ENCODE measurements at places on chromosomes 16 and 17.

DNA sequence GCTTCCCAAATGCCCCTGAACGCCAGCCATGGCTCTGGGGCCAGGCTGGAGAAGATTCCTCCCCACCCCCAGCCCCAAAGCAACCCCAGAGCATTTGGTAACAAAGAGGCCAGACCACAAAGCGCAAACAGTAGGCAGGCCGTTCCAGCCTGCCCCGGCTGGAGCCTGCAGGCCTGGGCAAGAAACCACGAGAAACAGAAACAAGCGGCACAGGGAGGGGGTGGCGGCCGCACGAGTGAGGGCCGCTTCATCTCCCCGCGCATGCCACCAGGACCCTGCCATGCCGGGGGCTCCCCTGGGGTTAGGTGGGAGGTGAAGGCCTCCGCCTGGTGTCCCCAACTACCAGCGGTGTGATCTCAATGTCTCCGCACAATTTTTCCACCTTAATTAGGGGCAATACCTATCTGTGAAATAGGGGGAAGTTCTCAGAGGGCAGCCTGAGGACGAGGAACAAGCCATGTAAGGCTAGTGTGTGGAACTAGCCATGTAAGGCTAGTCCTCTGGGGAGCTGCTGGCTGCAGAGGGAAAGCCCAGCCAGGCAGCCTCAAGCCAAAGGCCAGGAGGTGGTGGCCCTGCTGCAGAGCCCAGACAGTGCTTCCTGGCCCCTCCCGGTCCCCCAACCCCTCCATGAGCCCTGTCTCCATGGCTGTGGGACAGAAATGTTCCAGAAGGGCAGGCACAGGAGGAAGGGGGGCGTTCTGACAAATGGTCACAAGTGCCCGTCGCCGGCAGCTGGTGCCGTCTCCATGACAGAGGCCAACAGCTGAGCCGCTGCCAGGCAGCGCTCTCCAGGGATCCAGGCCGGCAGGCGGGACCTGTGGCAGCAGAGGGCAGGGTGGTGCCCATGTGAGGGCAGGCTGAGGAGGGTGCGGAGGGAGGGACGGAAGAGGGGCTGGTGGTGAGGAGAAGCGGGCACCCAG lies 14.5 kb upstream of the MTSS2 start:
- no peak for DNase-seq

DNA sequence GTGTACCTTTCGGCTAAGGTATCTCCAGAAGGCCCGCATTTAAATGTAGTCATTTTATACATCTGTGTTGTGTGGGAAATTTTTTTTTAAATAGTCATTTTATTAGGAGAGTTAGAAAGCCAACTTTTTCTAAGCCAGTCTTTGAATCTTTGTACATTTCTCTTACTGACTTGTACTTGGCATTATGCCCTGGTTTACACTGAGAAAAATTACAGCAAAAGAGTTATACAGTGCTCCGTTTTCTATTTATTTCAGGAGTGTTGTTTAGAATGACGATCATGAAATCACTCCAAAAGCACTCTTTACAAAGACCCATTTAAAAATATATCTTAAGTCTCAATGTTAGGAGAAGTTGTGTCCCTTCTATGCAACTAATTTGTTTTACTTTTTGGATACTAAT lies 91.8 kb downstream of the CYB561 start:
- DNase-seq, result no peak

DNA sequence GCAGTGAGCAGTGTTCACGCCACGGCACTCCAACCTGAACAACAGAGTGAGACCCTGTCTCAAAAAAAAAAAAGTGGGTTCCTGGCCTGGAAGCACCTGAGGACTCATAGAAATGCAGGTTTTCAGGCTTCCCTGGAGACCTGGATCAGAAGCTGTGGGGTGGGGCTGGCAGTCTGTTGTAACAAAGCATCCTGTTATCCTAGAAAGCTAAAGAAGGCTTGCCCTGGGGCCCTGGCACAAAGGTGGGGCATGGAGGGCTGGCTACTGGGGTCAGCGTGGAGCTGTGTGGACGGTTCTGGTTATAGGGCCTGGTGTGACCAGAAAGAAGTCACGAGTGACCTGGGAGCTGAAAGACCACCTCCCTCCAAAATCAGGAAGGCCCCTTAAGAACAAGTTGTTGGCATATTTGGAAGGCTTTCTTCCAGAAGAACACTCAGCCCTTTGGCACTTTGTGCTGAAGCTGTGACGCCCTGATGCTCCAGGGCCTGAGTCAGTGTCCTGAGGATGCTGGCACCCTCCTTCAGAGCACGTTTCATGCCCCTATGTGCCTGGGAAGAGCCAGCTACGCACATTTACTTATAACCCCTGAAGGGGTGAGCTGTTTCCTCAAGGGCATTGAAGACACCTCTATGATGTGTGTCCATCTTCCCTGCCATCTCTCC lies 6.2 kb downstream of the CRISPLD2 start:
- DNase-seq, result no peak

GRCh38 chr16:85246473-85246872 lies 134.2 kb upstream of the CIBAR2 start:
- DNase-seq, result no peak

GRCh38 chr17:60455378-60455777 lies 33.1 kb downstream of the CHCT1 start:
- no peak for DNase-seq

GRCh38 chr16:3186946-3187690 lies 886 bp upstream of the OR1F1 start:
- DNase-seq, result no peak

DNA sequence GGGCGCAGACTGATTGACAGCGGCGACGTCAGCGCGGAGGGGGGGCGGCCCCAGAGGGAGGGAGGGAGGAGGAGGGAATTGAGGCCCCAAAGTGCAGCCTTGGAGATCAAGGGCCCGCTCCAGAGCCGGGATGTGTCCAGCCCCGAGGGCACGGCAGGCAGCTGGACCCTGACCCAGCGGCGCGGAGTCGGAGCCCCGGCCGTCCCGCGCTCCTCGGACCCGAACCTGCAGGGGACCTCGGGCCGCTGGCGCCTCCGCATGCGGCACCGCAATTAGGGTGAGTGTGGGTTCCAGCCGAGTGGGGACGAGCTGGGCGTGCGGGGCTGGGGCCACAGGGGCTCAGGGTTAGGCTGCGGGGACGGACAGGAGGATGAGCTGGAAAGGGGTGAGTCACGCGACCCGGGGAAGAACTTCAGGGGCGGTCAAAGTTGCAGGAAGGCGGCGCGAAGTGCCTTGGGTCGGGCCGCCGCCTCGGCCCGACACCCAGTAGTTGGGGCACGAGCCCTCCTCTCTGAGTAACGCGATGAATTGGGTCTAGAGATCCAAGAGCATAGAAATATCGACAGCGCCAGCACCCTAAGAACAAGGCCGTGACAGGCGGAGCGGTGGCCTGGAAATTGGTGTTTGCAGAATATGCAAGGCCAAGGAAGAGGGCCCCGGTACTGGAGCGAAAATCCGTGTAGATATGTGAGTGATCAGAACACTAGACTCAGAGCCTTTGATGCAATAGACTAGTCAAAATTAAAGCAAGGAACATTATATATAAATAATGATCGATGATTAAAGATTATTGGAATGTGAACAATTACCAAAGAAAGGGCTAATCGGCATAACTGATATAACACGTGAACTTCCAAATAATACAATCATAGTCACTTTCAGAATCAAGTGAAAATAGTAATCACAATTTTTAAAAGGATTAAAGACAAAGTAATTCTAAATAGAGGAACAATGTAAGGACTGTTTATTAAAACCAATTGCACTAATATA lies at the start of gene TBX4:
TSS of gene TBX4 (plus strand) at position 122 of the 990 bp plus-strand sequence. CDS start 4,069 bp downstream, outside the sequence.
- DNase-seq, result no peak
